ENCODE measurements at places on chromosomes 1 and 21.

- DNase-seq = no peak
These were observed 22.1 kb downstream of the SERBP1 start for GRCh38 chr1:67408148-67408547.

GRCh38 chr1:192632641-192633532 is 3.1 kb upstream of the RGS13 start:
- DNase-seq = no peak

- DNase-seq = no peak
These were observed 5.1 kb upstream of the VWA1 start for GRCh38 chr1:1430114-1430982.

DNA sequence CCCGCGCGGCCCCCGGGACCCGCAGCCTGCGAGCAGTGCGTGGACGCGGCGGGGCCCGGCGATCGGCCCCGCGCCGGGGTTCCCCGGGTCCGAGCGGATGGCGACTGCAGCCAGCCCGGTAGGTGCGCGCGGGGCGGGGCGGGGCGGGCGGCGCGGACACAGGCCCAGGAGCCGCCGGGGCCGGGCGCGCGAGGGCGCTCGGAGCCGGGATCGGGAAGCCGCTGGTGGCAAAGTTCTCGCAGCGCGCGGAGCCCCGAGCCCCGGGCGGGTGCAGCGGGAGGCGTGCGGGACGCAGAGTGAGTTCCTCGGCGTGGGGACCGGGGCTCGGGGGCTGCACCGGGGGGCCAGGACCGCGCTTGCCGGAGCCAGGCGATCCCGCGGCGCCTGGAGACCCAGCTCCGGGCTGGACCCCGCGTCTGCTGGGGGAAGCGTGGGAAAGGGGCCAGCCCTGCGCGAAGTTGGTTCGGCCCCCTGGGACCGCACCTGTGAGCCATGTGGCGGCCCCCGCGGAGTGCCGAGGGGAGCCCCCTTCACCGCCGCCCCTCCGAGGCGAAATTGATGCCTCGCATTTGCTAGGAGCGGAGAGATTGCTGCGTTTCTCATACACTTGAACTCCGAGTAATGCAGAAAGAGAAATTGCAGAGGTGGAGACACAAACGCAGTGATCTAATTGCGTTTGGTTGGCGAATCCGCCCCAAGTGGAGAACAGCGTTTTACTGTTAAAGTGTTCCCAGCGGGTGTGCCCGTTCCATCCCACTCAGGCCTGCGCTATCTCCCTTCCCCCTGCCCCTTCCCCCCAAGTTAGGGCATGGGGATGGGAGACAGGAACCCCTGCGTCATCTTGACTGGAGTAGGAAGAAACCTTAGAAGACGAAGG is 228.9 kb upstream of the TMEM51 start:
- no peak for DNase-seq

DNA sequence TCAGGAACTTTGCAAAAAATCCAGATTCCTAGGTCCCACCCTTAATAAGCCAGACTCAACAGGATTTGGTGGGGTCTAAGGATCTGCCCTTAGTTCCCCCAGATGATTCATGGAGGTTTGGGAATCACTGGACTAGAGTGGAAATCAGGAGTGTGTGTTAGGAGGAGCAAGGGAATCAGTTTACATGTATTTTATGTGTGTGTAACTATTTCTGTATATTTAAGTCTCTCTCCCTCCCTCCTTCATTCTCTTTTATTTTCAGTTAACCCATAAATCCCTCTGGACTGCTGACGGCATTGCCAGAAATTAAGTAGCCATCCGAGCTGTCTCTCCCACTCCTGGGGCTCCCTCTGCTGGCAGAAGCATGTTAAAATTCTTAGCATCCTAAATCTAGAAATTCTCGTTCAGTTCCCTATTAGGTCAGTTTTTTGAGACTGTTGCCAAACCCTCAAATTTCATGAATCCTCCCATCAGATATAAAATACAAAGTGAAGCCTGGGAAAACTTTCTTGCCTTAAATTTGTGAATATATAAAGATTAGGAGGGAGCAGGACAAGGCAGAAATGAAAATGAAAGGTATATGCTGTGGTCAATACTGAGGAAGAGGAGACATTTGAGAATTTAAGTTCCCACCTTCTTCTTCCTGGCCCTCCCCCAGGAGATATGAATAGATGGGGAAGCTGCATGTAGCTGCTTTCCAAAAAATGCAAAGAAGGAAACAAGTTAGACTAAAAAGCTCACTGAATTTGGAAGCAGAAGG is 11.7 kb upstream of the HSD11B1 start:
- DNase-seq = peak; percentile 67

DNA sequence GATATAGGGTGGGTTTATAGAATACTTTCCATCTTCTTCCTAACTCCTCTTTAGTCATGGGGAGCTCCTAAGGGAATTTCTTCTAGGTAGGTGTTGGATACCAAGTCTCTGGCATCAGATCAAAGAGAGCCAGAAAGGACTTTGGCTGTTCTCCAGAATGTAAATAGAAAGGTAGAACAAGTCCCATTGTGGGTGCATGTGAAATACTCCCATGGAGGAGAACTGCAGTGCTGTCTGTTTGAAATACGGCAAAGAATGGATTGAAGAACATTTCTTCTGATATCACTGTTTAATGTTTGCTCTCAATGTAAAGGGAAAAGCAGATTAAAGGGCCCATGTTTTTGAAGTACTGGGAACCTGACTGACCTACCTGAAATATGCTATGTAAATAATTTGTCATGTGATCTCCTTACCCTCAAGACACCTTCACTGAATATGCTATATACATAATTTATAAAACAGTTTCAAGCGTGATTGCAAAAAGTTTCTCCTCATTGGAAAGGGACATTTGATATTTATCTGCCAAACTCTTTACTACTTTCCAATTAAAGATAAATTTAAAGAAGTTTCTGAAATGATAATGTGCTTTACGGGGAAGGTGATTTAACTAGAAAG is 65.9 kb downstream of the LAMC1 start:
- DNase-seq = no peak

- DNase-seq = no peak
These were observed 57.5 kb upstream of the PRDM2 start for GRCh38 chr1:13642306-13643004.

DNA sequence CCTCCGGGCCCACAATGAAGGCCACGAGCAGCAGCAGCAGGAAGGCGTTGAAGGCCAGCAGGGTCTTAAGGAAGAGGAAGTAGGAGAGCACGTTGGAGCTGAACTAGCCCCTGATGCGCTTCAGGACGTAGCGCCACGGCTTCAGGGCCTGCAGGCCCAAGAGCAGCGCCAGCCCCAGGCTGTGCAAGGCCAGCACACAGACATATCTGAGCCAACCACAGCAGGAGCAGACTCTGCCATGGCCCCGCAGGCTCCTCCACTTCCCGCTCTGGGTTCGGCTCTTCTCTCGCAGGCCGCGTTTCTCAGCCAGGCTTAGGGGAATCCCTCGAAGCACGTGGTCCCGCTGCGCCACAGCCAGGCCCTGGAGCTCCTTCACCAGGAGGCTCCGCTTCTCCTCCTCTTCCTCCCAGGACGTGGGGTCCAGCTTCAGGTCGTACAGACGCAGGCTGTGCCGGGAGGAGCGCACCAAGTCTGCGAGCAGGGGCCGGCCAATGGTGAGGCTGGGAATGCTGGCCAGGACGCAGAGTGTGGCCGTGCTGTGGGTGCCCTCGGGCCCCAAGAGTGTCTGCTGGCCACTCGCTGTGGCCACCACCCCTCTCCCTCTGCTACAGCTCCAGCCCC is 41.7 kb downstream of the ZNF691 start:
- DNase-seq = no peak

- no peak for DNase-seq
These were observed 153.6 kb downstream of the PGBD5 start for GRCh38 chr1:230272557-230272956.

DNA sequence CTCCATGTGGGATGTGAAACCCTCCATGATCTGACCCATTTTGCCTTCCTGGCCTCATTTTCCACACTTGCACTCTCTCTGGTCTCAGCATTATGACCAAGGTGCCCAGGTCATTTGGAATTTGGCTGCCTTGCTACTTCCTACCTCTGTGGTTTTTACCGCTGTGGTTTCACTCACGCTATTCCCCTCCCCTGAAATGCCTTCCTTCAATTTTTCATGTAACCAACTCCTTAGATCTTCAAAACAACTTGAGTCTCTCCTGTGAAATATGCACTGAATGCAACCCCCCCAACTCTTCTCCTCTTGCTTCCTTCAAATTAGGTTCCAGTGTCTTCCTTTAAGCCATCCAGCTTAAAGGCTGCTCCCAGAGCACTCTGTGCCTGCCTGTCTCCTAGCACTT is 50.1 kb downstream of the PHC2 start:
- DNase-seq = no peak

DNA sequence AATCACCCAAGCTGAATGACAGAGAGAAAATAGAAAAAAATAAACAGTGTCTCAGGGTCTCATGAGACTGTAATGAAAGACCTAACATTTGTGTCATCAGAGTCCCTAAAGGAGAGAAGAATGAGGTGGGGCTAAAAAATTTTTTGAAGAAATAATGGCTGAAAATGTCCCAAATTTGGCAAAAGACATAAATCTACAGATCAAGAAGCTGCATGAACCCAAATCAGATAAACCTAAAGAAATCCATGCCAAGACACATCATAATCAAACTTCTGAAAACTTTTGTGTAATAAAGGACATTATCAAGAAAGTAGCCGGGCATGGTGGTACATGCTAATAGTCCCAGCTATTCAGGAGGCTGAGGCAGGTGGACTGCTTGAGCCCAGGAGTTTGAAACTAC is 29.2 kb downstream of the LEMD1 start:
- no peak for DNase-seq

- DNase-seq = no peak
These were observed 11.9 kb upstream of the C1orf159 start for GRCh38 chr1:1127551-1128451.

GRCh38 chr1:1616045-1616790 is 918 bp downstream of the MIB2 start:
- no peak for DNase-seq

GRCh38 chr1:233490488-233490887 is 123.4 kb upstream of the KCNK1 start:
- DNase-seq = no peak

DNA sequence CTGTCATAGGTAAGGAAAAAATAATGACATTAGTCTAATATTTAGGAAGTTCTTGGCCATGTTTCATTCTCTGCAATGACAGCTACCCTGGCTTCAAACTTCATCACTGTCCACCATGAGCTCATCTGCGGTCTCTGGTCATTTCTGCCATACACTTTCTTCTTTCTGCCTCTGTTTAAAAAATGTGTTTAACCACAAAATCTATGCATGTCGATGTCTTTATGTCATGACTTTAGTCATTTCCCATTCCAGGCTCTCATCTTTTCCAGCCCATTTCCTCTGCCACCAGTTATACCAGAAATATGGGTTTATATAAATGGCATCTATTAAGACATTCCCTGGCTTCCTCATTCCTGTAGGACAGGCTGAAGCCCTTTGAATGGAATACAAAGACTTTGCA is 68.5 kb upstream of the DUSP10 start:
- DNase-seq = no peak

GRCh38 chr1:194378517-194378916 is 1192.1 kb upstream of the B3GALT2 start:
- DNase-seq = no peak

DNA sequence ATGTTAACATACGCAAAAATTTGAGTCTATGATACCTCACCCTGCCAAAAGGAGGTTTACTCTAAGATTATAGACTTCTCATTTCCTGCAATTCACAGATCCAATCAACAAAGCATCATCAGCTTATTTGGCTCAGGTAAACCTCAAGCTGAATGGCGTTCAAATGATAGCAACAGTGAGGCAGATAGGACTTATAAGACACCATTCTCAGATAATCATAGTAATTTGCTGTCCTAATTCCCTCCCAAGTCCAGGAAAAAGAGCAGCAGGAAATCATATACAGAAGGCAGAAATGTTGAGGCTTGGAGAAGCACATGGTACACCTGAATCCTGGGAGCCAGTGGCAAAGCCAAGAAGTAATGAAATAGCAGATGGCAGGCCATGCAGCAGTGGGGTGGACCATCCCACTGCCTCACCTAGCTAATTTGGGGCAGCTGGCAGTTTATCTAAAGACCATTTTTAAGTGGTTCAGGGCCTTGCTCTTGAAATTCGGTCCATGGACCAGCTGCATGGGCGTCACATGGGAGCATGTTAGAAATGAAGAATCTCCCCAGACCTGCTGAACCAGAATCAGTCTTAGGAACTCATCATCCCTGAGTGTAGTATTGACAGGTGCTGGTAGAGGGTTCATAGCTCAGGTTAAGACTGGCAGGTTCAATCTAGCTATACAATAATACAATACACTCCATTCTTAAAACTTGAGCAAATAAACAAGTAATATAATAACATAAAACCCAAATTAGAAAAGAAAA is 57.7 kb downstream of the ASTN1 start:
- DNase-seq = no peak

DNA sequence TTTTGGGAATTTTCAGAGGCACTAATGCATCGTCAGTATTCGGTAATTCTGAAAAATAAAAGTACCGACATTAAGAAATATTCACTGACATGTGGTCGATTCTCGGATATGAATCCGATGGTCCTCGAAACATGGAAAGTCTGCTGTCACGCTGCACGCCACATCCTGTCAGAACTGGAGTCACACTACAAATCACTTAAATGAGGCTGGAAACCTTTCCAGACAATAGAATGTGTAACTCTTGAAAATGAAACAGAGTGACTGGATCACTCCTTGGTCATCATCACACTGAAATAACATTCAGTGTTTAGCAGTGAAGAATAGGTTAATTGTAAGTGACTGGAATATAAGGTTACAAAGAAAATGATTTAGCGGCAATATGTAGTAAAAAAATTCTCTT is 620.1 kb upstream of the ADAMTS5 start:
- DNase-seq = no peak

- DNase-seq = no peak
These were observed 3.6 kb downstream of the TUT4 start for GRCh38 chr1:52549267-52549666.

GRCh38 chr1:155171836-155172731 is 1.0 kb downstream of the KRTCAP2 start:
- no peak for DNase-seq

DNA sequence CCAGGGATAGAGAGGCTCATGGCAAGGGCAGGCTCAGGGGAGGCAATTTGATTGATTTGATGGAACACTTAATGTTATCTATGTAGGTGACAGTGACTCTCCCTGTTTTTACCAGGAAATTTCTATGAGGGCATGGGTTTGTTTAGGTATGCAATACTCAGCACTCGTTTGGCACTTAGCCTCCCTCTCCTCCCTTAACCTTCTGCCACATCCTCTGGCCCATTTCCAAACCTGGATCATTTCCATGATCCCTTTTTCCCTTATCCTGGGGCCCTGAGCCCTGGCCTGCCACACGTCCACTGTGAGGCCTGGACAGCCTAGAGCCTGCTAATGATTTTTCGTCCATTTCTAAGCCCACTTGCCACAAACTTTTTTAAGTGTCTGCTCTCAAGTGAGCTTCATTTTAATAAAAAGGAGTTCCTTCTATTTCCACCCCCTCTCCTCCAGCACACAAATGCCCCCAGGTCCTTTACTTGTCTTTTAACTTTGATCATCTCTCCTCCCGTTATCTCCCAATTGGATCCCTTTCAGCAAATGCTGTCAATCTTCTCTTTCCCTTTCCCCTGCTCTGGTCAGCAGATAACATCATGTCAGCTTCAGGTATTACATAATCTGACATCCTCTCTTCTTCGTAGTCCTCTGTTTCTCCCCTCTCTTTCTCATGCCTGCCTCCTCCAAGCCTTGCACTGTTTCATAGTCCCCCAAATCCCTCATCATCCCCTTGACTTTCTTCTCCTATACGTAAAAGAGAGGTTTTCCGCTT is 37.8 kb upstream of the GADD45A start:
- no peak for DNase-seq

- DNase-seq = no peak
These were observed 19.4 kb downstream of the KRTAP10-1 start for GRCh38 chr21:44520326-44521300.

- no peak for DNase-seq
These were observed 110.7 kb downstream of the VPS13D start for GRCh38 chr1:12340544-12340930.
